ENCODE measurements at places on chromosomes 3 and 15. TPM values are rescaled to one million over a fixed set of nuclear protein-coding genes. Genes with fewer than 3 reads are reported as not detected.

Gene ST8SIA2
- total RNA-seq: not detected

Gene SLC9C1
- not detected for total RNA-seq

Gene HDC
- not detected for total RNA-seq

Gene SSUH2
- 0.54 TPM for total RNA-seq

Gene IRAK2
- 31.6 TPM for total RNA-seq

Gene RBM5
- 128 TPM for total RNA-seq

Gene GOLGA6L7
- total RNA-seq: not detected

DNA sequence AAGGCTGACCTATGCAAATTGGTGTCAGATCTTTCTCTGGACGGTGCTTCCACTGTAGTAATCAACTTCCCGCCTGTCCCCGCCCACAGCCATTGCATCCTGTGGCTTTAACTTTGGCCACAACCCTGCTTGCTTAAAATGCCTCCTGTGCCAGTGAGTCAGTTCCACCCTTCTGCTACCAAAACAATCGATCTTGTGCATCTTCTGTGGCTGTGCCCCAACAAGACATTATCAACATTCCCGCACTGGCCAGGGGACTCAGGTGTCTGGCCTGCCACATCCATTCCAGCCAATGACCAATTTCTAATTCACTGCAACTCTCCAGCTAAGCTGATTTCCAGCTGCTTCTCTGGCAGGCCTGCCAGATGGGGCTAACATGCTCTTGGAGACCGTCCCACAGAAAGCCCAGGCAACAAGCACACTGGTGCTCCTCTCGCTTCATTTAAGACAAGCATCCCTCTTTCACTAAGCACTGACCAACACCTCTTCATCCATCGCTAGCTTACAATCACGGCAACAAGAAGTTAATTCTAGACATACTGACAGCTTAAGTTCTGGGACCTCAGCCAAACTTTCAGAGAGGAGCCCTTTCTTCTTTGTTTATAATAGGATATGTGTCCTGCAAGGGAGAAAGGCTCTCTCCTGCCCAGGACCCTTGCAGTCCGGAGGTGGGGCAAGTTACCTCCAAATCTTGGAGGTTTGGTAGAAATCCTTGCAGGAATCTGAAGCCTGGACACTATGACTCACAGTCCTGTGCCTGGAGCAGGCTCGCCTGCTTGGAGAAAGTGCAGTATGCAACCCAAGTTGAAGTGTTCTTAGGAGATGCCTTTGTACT, 6.7 kb downstream of the CA12 start:
- DNase-seq: peak; percentile 51

DNA sequence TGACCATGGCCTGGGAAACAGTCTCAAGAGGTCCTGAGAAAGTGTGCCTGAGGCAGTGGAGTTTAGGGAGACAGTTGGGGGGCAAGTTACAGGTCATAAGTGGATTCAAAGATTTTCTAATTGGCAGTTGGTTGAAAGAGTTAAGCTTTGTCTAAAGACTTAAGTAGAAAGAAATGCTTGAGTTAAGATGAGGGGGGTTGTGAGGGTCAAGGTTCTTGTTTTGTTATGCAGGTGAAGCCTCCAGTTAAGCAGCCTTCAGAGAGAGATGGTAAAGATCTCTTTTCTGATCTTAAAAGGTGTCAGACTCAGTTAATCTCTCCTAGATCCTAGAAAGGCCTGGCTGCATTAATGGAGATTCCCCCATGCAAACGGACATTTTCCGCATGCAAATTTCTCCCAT, 356.3 kb upstream of the C2CD4B start:
- DNase-seq: no peak

DNA sequence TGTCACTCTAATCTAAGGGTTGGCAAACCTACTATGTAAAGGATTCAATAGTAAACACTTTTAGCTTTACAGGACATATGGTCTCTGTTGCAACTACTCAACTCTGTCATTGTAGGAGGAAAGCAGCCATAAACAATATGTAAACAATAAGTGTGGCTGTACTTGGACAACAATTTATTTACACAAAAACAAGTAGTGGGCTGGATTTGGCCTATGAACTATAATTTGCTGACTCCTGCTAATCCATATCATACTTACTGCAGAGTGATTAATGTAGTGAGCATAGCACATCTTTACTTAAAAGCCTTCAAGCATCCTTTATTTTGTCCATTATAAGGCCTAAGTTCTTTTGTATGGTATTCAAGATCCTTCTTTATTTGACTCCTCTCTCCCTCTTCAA, 441.9 kb downstream of the ZIC1 start:
- no peak for DNase-seq

DNA sequence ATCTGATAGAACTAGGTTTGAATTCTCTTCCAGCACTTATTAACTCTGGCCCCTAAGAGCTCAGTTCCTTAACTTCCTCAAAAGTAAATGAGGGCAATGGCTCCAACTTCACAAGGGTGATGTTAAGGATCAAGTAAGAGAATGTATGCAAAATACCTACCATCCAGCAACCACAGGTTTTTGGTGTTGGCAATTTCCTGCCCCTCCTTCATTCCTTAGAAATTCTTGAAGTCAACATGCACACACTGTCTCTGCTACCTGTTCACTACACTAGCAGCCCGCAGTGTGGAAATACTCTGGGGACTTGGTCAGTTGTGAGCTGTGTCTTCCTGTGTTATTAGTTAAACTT, 5.0 kb downstream of the ZBED2 start:
- DNase-seq: peak; percentile 24

GRCh38 chr15:33215941-33216872, 21.7 kb upstream of the FMN1 start:
- no peak for DNase-seq

GRCh38 chr15:34853001-34853758, 57.8 kb upstream of the ACTC1 start:
- no peak for DNase-seq

DNA sequence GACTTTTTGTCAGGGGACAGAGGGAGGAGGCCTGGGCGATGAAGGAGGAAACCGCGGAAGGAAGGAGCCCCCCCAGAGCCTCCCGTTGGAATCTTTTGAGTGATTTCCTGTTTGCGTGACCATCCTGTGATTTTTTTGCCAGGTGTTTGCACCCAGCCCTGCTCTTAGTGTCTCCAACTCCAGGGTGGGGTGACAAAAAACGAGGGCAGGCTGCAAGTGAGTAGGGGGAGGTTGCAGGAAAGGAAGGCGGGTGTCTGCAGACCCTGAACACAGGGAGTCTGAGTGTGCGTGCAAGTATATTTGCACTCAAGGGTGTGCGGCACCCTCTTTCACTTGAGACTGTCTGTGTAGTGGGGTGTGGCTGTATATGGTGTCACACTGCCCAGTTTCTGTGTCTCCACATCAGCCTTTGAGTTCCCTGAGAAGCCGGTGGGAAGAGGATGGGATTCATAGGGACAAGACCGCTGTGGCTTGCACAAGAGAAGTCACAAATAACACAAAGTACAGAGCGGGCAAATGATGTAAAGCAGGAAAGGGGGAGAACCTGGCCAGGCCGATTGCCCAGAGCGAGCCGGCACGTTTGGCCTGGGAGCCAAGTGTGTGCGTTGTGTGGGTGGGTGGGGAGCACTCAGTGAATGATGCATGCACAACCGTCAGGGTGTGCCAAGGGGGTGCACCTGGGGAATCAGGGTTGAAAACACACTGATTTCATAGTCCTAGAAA, 6.6 kb downstream of the ISLR2 start:
- no peak for DNase-seq

DNA sequence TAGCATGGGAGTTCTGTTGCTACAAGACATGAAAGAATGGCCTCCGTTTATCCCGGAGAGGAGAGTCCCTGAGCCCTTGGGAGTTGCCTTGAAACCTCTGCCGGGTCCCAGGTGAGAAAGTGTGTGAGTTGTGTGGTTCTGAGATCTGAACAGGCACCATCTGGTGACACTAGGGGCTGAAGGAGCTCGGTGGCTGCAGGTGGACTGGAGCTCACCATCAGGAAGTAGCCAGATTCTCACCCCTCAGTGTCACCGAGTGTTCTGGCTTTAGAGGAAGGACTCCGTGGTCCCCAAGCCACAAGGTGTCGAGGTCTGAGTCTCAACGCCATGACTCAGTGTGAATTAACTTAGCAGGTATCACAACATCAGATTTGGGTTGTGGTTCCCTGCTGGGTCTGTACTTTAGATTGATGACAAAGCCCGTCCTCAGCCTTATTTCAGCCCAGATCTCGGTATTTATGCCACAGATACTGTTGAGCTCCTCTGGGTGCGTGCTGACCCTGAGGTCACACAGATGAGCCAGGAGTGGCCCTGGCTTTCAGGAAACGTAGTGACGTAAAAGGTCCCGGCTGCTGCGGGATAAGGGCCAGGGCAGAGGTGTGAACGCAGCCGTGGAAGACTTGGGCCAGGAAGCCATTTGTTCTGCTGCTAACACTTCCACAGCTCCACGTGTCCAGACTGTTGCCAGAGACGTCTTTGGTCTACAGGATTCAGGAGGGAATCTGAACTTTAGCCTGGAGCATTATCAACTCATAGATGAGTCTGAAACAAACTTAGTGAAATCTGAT, 54.4 kb downstream of the PGPEP1L start:
- DNase-seq: no peak

- no peak for DNase-seq
Observed at GRCh38 chr3:56787258-56787775, 14.4 kb downstream of the ARHGEF3 start.

GRCh38 chr3:69389520-69390248, 3.8 kb upstream of the FRMD4B start:
- DNase-seq: no peak

- no peak for DNase-seq
Observed at GRCh38 chr3:185880600-185880999, 55.8 kb upstream of the IGF2BP2 start.

DNA sequence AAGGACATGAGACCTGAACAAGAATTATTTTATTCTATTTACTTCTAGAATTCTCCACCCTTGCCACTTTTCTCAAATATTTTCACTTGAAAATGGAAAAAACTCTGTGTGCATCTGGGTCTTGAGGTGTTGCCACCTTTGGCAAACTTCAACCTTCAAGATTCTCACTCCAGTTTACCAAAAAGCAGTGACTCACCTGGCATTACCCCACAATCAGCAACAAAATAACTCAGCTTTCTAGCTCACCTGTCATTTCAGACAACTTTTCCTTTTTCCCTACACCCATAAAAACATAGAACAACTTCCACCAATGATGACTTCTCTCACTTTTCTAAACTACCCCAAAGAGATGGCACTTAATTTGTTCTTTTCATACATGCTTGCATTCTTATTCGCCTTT, 115.8 kb downstream of the DUT start:
- DNase-seq: no peak

DNA sequence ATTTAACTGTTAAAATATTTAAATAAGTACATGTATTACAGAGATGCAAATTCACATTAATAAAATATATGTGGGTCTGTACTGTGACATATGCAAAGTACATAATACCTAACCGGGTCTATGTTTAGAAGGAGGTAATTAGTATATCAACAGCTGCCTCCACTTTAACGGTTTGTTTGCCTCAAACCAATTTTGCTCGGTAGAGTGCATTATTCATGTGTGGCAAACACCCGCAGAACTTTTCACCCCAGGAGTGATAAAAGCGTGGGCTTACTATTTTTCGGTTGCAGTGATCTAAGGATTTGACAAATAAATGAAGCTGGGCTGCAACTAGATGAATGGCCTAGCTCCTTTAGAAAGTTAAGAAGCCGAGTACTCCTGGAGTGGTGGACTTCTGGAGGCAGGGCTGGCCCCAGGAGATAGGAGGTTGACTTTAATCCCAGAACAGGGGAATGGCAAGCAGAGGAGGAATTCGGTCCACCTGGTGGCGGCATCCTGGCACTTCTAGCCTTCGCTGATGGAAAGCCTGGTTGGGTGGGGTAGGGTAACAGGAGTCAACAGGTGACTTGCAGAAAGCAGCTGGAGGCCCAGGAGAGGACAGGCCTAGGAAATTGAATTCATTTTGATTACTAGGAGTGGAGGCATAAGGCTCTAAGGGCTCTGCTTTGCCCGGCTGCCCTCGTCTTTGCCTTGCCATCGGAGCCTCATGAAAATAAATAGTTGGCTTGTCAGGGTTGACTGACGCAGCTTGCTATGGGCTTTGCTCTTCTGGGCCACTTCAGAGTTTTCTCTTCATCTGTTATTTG, 2.4 kb downstream of the SLCO3A1 start:
- peak; percentile 86 for DNase-seq

- no peak for DNase-seq
Observed at GRCh38 chr3:73405000-73405399, 219.7 kb downstream of the PDZRN3 start.

DNA sequence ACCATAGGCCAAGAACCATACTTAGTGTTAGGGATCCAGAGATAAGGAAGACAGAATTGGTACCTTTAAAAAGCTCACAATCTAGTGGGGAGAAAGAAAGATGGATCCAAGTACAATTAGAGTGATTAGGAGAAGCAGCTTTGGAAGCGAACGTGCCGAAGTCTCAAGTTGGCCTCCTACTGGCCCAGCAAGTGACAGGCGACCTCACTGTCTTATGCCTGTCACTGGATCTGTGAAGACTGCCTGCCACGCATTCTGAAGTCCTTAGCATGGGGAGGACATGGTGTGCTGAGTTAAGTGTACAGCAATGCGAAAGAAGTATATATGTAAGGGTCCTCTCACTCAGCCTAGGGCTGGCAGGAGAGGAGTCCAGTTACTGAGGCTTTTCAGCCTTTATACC, 141.0 kb downstream of the GABRB3 start:
- DNase-seq: no peak

- peak; percentile 42 for DNase-seq
Observed at GRCh38 chr3:150346981-150347863, 60.9 kb upstream of the TSC22D2 start.
